Sigmoid colon (tissue), 7 donors: ENCODE measurements at places on chromosomes 4 and X.

DNA sequence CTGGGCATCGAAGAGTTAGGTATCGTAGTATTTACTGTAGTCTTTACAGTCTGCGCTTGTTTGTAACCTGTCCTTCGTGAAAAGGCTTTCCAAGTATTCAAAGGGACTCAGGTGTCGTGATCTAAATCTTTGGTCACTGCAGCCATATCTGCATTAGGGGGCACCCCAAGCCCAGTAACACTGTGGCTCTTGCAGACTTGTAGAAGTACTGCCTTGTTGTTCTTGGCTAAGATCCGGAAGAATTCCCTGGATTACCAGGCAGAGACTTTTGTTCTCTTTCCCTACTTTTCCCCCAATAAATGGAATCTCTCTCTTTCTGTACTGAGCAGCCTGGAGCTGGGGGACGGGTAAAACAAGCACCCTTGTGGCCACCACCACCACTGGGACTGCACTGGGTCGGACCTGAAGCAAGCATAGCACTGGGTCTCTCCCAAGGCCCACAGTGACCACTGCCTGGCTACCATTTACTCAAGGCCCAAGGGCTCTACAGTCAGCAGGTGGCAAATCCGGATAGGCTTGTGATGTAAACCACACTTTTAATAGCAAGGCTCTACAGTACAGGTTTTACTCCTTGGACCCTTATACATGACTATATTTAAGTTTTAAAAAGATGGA, 12.0 kb downstream of the CXorf58 start:
- no peak for DNase-seq

GRCh38 chr4:172978848-172979247, 189.8 kb upstream of the GALNT7 start:
- no peak for DNase-seq

- no peak for DNase-seq
These were observed 5.9 kb upstream of the SEPTIN6 start for GRCh38 chrX:119698845-119699244.

- no peak for DNase-seq
These were observed 45.9 kb upstream of the NEIL3 start for GRCh38 chr4:177263818-177264217.

- DNase-seq, result no peak
These were observed 61.7 kb upstream of the RELL1 start for GRCh38 chr4:37747772-37748330.

GRCh38 chrX:47098338-47099094, 20.3 kb downstream of the RGN start:
- no peak for DNase-seq

DNA sequence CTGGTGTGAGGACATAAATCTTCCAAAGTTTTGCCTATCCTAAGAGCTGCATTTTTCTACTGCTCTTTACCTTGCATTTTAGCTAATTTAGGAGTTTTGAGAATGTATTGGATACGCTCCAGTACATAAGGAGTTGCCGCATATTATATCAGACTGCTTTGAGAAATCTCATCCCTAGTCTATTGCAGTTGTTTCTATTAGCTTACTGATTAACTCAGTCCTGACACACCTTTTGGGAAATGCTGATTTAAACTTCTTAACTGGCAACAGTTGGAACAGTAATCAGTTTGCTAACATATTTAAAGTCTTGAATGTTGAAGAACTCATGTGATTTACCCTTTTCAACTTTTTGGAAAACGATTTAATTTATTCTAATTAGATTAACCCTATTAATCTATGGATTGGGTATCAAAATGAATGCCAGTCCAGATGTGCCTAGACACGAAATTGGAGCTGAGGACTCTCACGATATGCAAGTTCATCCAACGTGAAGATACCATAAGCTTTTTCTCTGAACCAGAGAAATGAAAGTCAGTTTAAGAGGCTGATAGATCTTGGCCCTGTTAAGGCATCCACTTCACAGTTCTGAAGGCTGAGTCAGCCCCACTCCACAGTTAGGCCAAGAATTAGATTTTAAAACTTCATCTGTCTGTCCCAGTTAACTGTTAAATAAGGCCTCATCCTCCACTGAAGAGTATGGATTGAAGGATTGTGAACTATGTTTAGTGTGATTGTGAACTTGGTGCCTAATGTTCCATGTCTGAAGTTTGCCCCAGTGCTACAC, 90.0 kb downstream of the MAOA start:
- no peak for DNase-seq

GRCh38 chrX:129779747-129780146, at the start of gene SASH3:
TSS of gene SASH3 (plus strand) at chrX:129779949. CDS start at chrX:129780098, 149 bp downstream.
- DNase-seq, result peak; percentile 78

GRCh38 chr4:134754301-134755019, 552.9 kb upstream of the PABPC4L start:
- no peak for DNase-seq

- peak; percentile 74 for DNase-seq
These were observed at the start of gene NUDT10 for GRCh38 chrX:51332188-51332942. TSS of gene NUDT10 (plus strand) at chrX:51332822. CDS start at chrX:51332966, 144 bp downstream.

GRCh38 chrX:127708155-127708554, 344.0 kb downstream of the ACTRT1 start:
- DNase-seq, result no peak

DNA sequence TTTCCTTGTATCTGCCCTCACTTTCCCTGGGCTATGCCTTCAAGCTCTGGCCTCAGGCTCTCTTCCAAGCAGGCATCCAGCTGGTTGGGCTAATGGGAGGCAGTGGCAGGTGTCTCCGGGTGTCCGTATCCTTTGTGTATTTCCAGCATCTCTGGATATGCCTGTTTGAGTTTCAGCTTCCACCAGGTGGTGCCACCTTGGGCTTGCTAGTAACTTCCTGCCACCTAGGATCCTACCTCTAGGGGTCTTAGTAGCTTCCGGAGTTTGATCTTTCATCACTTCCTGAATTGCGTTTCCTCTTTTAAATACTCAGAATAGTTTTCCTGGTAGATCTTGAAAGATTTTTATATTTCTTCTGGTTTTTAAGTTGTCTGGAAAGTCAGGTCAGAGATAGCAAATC, 23.2 kb upstream of the ANOS1 start:
- no peak for DNase-seq

- no peak for DNase-seq
These were observed 10.5 kb downstream of the GPR82 start for GRCh38 chrX:41734530-41734929.

- DNase-seq, result no peak
These were observed 54.5 kb downstream of the TRIM2 start for GRCh38 chr4:153258750-153259149.

- peak; percentile 47 for DNase-seq
These were observed 122.9 kb downstream of the AFAP1 start for GRCh38 chr4:7816771-7817170.

GRCh38 chr4:49063670-49064069, 77.6 kb downstream of the CWH43 start:
- DNase-seq, result no peak

DNA sequence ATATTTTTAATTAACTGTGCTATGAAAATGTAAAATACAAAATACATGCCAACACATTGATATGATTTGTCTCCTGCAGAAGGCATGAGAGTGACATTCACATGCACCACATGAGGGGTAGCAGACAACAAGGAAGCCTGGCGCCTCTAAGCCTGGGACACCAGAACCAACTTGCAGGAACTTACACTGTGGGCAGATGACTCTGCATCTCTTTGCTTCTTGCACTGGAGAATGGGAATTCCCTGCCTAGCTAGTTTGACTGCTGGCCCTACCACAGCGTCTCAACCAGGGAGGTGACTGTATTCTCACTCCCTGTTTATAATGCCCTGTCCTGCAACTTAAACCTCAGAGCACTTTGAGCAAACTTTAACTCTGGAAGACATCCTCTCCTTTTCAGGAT, 40.5 kb downstream of the PAGE2 start:
- no peak for DNase-seq

- DNase-seq, result no peak
These were observed 127.6 kb upstream of the GATB start for GRCh38 chr4:151888367-151888866.

DNA sequence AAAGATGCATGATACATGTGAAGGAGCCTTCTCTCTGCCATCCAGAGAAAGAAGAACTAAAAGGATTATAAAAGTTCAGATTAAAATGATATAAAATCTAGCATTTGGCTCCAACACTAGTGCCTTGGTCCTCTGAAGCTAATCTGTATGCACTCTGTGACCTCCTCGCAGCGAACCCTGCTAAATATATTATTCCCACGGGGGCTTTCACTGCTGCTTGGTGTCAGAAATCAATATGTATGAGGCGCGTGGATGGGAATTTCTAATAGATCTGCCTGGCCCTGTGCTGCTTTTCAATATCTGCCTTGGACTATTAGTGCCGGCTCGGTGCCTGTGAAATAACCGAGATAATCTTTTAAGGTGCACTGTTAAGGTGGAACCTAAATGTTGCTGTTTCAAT, 69.7 kb downstream of the CXXC4 start:
- no peak for DNase-seq

DNA sequence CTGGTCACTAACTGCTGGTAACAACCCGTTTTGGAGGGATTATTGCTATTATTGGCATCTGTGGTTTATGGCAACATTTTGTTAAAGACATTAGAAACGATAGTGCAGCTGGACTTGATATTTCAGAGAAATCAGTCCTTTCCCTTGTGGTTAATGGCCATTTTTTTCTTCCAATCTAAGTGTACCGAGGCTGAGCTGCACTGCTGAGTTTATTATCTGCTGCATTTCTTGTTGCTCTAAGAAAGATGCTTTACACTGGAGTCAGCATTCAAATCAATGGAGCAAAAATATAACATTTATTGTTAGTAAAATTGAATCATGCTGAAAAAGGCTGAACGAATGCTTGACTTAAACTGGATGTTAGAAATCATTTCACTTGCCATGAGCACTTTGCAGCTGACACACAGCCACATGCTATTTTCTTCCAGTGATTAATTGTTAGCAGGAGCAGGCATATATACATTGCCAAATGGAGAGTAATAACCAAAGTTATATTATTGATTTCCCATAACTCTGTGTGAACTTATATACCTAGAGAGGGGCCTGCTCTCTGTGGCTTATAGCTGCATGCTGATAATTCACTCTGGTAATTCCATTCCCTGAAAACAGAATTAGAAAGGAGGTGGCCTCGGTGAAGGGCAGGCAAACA, 66.5 kb upstream of the TTC29 start:
- DNase-seq, result no peak

- peak; percentile 83 for DNase-seq
These were observed 2.1 kb upstream of the PCDH7 start for GRCh38 chr4:30718021-30718542.

DNA sequence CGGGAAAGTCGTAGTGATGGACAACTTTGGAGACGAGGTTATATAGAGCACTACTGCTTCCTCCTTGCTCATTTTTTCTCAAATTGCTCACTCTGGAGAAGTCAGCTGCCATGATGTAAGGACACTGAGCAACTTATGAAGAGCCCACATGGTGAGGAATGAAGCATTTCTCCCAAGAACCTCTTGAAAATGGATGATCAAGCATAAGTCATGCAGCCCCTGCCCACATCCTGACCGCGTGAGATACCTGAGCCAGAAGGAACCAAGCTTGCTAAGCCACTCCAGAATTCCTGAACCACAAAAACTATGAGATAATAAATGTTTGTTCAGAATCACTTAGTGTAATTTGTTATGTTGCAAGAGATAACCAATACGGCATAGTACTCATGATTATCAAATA, 42.8 kb downstream of the PDE5A start:
- DNase-seq, result no peak

- DNase-seq, result no peak
These were observed 1.5 kb downstream of the GIMD1 start for GRCh38 chr4:106367072-106367471.

- no peak for DNase-seq
These were observed 13.8 kb upstream of the SH3TC1 start for GRCh38 chr4:8185295-8185694.

GRCh38 chr4:101987623-101988243, 197.2 kb downstream of the BANK1 start:
- DNase-seq, result no peak

DNA sequence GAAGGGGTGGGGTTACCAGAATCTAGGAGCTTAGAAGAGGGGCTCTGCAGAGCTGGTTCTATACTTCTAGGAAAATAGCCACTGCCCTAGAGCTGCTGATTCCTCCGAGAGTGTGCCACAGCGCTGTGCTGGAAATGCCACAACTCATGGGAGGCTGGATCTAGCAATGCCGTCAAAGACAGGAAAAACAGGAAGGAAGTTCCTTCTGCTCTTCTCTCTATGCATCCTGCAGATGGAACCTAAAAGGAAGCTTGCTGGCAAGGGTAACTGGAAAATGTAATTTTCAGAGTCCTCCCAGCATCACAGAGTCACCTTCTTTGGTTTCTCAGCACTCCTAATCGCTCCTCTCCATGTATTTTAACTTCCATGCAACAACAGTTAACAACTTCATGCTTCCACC, 121.2 kb upstream of the TLL1 start:
- no peak for DNase-seq

GRCh38 chr4:1310031-1310795, 20.5 kb downstream of the MAEA start:
- no peak for DNase-seq

DNA sequence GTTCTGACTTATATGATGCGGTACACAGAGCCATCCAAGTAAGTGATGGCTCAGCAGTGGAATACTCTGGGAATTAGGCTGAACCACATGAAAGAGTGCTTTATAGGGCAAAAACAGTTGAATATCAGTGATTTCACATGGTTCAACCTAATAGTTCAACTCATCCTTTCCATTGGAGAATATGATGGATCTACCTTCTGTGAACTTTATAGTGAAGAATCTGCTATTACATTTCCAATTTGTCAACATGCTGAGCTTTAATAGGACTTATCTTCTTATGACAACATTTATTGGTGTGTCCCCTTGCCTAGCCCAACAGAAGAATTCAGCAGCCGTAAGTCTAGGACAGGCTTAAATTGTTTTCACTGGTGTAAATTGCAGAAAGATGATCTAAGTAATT, 15.4 kb upstream of the AFP start:
- DNase-seq, result no peak

- DNase-seq, result no peak
These were observed 84.0 kb downstream of the WWC2 start for GRCh38 chr4:183182873-183183725.

DNA sequence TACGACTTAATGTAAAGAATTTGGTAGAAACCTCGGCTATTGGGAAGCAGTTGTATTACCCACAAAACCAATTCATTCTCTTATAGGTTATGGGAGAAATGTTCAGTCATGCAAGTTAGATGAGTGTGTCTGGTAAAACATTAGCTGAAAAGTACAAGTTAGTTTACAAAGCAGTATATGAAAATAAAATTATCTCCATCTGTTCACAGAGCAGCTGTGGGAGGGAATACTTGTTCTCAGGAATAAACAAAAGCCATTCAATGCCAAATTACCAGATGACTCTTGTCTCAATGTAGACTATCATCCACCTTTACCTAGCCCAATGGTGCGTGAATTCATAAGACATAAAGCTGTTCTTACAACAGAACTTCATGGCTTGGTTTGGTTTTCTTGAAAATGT, 28.6 kb downstream of the STAP1 start:
- no peak for DNase-seq

GRCh38 chr4:153937289-153937688, 148.4 kb upstream of the SFRP2 start:
- no peak for DNase-seq
